Stimulated activated naive CD4-positive, alpha-beta T cell (primary cell): ENCODE measurements at places on chromosomes 1 and 21.

GRCh38 chr1:153750026-153750995 is 22.5 kb downstream of the INTS3 start:
- no peak for DNase-seq

DNA sequence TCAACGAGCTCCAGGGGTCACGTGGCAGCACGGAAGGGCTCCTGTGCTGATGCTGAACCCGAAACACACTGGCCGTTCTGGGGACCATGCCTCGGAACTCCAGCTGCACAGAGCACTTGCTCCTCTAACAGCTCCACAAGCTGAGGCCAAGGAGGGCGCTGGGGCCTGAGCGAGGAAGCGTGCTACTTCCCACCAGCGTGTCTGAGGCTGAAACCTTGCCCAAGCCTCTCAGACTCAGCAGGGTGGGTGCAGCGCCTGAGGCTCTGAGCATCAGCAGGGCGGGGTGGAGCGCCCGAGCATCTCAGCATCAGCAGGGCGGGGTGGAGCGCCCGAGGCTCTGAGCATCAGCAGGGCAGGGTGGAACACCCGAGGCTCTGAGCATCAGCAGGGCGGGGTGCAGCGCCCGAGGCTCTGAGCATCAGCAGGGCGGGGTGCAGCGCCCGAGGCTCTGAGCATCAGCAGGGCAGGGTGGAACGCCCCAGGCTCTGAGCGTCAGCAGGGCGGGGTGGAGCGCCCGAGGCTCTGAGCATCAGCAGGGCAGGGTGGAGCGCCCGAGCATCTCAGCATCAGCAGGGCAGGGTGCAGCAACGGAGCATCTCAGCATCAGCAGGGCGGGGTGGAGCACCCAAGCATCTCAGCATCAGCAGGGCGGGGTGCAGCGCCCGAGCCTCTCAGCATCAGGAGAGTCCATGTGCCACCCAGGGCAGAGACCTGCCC is 9.6 kb downstream of the WRAP73 start:
- DNase-seq = no peak

GRCh38 chr21:37257511-37257966 is 9.6 kb downstream of the VPS26C start:
- no peak for DNase-seq

DNA sequence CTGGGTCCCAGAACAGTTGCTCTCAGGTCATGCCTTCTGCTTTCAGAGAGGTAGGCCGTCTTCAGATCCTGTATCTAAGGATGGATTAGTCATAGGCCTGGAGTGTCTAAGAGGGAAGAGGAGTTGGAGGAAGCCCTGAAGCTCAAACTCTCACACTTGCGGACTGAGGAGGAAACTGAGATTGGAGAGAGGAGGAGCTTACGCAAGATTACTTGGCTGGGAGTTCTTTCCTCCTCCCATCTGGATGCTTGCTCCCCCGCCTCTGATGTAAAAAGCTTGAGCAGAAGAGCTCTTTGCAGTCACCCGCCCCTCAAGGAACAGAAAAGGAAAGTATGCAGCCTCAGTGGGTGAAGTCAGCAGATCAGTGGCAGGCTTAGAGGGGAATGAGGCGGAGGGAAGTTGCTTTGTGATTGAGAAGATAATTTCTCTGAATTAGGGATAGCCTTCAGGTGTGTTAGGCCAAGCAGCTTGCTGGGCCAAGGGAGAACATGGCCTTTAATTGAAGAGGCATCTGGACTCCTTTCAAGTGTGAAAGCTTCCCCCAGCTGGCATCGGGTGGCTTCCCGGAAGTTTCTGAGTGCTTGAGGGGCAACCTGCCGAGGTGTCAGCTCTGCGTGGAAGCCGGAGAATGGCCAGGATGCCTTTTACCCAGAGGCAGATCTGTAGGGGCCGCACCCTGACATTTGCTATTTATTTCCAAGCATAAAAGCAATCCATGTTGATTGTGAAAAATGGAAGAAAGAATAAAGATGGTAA is 6.6 kb downstream of the ADORA1 start:
- DNase-seq = no peak

- no peak for DNase-seq
These were observed 144.8 kb upstream of the SAMSN1 start for GRCh38 chr21:14690886-14691285.

DNA sequence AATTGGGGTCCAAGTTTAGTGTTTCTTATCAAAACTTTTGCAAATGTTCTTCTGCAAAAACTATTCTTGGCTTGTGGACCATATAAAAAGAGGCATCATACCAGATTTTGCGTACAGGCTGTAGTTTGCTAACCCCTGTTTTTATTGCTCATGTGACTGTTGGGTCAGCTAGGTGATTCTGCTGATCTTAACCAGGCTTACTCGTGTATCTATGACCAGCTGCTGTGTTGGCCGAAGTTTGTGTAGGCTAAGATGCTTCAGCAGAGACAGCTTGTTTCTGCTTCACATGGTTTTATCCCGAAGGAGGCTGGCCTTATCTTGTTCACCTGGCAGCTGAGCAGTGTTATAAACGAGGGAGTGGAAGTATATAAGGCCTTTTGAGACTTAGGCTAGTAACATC is 38.2 kb downstream of the POU2F1 start:
- DNase-seq = no peak

GRCh38 chr1:151494741-151495281 is 16.4 kb upstream of the CGN start:
- DNase-seq = no peak

DNA sequence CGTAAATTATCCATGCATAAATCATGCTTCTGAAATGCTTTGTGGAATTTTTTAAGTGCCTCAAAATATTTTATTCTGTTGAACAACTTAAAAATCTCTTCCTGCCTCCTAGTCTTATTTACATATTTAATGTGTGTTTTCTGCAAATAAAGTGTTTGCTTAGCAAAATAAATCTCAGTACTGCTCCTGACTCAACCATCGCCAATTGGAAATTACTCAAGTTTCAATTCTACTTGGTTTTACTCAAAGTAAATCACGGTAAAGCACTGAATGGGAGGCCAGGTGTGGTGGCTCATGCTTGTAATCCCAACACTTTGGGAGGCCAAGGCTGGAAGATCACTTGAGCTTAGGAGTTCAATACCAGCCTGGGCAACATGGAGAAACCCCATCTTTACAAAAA is 152.2 kb upstream of the NR5A2 start:
- no peak for DNase-seq

- DNase-seq = peak; percentile 56
These were observed 859 bp downstream of the IFFO2 start for GRCh38 chr1:18955441-18956192.

- no peak for DNase-seq
These were observed 21.4 kb upstream of the DNM3 start for GRCh38 chr1:171819946-171820345.

DNA sequence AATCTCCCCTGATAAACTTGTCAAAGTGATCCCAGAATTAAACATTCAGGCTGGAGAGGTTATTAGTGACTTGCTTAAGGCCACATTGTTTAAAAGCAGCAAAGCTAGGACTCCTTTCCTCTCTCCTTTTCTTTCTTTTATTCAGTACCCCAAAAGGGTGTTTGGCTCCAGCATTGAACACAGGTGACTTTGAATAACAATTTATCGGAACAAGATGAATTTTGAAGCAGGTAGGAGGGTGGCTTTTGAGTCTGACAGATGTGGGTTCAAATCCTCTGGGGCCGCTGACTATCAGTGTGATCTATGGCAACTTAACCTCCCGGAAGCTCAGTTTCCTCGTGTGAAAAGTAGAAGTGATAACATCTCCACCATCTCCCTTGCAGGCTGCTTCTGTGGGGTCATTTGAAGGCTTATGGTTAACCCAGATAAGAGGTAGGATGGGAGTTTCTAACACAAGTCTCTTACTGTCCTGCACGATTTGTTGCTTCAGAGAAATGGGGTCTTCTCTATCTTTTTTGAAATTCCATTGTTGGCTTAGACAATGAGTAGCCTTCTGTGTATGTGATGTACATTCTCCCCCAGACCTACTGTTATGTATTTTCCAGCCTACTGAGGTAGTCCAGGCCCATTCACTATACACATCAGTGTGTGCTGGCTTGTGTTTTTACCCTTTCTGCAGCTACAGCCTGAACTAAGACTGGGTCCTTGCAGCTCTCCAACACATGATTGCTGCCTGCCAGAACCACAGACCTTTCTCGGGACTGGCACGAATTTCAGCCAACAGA is 29.0 kb downstream of the JUN start:
- DNase-seq = no peak

DNA sequence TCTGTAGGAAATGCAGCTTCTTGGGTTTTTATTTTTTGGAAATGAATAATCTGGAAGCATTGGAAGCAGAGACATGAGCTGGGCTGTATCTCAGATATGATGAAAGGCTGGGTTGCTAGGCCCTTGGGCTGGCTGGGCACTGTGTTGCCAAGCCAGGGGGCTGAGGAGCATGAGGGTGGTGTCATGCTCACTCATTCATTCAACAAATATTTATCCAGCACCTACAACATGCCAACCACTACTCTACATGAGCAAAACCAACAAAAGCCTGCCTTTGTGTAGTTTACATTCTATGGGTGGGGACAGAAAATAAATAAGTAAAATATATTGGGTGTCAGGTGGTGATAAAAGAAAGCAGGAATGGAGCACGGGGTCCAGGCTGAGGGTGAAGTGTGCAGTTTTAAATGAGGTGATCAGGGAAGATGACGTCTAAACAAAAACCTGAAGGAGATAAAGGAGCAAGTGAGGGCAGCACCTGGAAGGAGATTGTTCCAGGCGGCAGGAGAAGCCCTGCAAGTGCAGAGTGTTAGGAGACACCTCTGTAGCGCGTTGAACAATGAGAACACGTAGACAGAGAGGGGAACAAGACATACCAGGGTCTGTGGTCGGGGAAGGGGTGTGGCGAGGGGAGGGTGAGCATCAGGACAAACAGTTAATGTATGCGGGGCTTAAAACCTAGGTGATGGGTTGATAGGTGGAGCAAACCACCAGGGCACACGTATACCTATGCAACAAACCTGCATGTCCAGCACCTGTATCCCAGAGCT is 10.9 kb downstream of the TAGLN2 start:
- DNase-seq = no peak

- no peak for DNase-seq
These were observed 7.9 kb upstream of the C2CD2 start for GRCh38 chr21:41961753-41962152.

DNA sequence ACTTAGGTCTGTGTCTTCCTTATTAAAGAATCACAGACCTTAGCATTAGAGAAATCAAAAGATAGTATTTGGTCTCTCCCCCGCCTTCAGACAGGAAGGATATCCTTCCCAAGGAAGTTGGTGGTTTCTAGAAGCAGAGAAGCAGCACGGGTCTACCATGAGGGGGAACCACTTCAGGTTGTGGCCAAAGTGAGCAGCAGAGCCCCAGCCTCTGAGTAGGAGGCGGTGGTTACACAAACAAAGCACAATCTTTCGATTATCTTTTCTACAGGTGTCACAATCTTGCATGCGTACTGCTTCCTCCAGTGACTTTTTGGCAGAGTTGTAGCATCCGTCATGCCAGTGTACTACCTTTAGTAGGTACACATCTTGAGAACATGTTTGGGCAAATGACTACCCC is 8.8 kb downstream of the PGLYRP4 start:
- DNase-seq = no peak

- DNase-seq = no peak
These were observed 52.2 kb downstream of the SDC3 start for GRCh38 chr1:30856260-30856790.

GRCh38 chr1:6970221-6970620 is 185.0 kb downstream of the CAMTA1 start:
- no peak for DNase-seq

DNA sequence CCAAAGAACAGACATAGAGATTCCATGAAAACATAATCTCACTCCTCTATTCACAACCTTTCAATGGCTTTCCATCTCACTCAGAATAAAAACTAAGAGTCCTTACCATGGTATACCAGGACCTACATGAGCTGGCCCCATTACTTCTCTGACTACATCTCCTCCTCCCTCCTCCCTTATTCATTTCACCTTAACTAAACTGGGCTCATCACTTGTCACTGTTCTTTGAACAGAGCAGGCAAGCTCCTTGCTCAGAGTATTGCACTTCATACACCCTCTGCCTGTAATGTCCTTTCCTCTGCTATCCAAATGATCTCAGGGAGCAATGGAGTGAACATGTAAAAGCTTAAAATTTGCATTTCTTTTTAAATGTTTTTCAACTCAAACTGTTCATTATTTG is 142.0 kb downstream of the MRPL39 start:
- DNase-seq = no peak

DNA sequence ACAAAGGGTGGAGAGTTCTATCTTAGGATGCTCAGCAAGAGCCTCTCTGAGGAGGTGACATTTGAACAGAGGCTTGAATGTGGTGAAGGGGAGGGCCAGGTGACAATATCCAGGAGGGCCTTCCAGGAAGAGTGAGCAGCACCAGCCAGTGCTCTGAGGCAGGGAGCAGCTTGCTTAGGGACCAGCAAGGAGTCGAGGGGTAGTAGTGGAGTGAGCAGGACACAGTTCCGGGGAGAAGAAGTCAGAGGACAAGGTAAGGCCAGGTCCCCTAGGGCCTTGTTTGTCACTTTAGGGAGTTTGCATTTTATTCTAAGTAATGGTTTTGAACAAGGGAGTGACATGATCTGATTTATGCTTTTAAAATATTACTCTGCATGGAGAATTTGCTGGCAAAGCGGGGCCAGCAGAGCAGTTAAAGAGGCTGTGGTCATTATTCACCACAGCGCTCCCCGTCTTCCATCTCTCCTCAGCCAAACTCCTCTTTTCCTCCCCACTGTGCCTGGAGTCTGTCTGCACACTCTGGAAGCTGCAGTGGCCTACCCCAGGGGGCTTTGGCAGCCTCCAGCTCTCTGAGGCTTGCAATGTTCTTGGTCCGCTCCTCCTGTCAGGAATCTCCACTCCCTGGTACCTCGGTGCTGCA is 17.0 kb upstream of the CSF1 start:
- no peak for DNase-seq

DNA sequence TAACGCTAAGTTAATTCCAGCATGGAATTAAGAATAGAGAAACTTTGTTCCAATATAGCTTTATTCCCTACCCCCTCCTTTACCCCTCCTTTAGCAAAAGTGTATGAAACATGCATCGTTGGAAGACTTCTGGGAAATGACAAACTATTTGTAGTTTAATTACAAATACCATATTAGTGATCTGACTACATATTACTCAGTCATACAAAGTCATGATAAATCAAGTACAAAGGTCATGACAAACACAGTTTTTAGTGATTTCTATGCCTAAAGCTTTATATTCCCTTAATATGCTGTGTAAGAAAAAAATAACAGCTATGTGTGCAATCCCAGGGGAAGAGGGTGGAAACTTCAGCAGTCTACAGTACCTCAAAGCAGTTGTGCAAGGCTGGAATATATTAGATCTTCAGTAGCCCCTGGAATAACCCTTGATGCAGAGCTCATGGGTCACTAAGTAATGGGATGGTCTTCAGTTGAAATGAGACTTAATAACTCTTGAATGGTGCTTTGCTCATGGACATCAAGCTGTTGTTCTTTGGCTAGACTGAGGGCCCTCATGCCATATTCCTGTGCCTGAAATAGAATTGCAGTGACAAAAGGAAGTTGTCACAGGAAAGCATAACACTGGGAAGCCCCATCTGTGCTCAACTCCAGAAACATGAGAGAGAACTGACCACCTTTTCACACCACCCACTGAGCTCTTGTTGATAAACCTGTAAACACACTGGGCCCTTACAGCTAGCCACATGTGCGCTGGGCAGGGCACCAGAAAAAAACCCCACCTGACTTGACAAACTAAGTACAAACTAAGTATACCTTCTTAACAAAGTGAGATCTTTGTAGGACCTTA is 25.3 kb downstream of the ZMYND12 start:
- no peak for DNase-seq
